Stimulated activated CD8-positive, alpha-beta memory T cell treated with anti-CD3 and anti-CD28 coated beads, Interleukin-7, amount 100 ng/mL, for 4 hours (primary cell): ENCODE measurements at places on chromosomes 5 and 9.

DNA sequence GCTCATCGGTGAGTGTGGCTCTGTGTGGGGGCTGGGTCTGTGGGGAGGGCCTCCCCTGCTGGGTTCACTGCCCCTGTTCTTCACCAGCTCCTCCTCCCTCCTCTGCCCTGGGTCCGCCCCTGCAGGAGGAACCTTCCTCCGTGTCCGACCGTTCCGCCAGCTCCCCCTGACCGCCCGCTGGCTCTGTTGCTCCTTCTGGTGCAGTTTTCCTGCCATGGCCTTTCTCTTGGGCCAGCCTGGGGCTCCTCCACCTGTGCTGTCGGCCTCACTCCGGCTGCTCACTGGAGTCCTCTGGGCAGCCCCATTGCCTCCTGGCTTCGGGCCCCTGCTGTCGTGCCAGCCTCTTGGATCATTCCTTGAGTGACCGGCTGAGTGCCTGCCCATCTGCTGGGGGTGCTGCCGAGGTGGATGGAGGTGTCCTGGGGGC, 12.3 kb downstream of the RNU6ATAC start:
- DNase-seq = no peak

DNA sequence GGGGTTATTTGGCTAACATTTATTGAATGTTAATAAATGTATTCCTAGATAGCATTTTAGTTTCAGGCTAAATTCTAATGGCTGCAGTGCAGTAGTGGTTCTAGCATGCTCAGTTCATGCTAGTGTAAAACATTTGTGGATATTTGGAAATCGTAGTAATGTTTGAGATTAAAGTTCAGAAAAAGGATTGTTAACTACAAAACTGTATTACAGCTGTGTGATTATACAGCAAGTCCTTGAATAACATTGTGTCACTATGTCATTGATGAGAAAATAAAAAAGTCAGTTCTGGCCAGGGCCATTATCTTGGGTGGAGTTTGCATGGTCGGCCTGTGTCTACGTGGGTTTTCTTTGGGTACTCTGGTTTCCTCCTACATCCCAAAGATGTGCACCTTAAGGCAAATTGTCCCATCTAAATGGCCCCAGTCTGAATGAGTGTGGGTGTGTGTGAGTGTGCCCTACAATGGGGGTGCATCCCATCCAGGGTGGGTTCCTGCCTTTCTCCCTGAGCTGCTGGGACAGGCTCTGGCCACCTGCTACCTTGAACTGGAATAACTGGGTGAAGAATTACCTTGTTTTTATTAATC, 8.8 kb downstream of the ZSWIM6 start:
- DNase-seq = no peak

DNA sequence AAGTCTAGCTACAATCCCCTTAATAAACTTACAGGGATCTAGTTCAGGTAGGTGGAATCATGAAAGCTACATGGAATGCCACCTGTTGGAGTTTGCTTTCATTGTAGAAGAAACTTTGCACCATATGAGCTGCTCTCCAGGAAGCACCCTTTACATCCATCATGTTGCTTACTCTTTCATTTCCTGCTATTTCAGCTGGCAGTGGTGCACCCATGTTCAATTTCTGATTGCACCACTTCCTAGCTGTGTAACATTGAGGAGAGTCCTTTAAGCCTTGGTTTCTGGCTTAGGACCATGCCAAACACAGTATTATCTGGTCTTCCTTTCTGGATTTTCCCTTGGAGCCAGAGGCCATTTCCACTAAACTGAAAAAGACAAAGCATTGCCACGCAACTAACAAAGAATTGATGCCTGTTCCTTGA, 123.3 kb upstream of the SLC12A2 start:
- no peak for DNase-seq

GRCh38 chr5:56564541-56565282, 250.6 kb upstream of the MAP3K1 start:
- DNase-seq = no peak

- DNase-seq = no peak
Measured at GRCh38 chr5:97670447-97670846, 487.4 kb upstream of the RIOK2 start.

- DNase-seq = no peak
Measured at GRCh38 chr9:24382566-24382965, 163.1 kb downstream of the IZUMO3 start.

DNA sequence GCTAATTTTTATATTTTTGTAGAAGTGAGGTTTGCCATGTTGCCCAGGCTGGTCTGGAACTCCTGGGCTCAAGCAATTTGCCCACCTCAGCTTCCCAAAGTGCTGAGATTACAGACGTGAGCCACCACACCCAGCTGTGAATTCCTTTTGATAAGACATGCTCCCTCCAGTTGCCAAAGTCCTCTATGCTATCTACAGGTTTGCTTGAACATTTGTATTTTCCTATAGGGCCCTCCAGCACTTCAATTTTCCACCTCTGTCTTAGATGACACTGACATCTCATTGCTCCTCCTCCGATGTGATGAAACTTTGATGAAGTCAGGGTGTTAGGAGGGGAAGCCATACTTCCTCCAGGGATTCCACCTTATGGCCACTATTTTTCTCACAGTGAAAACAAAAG, 25.2 kb upstream of the CTSV start:
- no peak for DNase-seq
